ENCODE measurements at places on chromosomes 2 and 18.

- no peak for DNase-seq
Observed at GRCh38 chr2:15967415-15968279, 27.3 kb downstream of the MYCN start.

DNA sequence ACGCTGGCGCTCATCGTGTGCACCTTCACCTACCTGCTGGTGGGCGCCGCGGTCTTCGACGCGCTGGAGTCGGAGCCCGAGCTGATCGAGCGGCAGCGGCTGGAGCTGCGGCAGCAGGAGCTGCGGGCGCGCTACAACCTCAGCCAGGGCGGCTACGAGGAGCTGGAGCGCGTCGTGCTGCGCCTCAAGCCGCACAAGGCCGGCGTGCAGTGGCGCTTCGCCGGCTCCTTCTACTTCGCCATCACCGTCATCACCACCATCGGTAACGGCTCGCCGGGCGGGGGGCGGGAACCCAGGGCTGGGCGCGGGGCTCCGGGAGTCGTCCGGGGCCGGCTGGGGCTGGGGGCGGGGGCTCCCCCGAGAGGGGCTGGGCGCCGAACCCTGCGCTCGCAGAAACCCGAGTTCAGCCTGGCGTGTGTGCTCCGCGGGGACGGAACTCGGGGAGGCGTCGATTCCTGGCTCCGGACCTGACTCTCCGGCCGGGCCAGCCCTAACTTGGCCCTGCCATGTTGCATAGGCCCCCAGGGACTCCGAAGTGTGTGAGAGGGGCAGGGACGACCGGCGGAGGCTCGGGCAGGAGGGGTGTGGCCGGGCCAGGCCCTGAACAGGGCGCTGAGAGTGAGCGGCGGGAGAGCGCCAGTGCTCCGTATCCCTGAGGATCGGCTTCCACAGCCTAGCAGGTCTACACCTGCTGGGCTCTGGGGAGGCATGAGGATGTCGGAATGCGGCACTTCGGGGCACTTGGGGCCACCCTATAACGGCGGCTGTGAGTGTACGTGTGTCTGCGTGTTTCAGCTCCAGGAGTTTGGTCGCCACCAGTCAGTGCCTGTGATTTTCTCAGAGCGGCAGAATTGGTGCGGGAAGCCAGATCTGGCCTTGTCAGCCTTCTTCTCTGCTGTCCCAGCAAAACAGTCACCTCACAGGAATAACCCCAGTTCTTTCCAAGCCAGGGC is 651 bp downstream of the KCNK3 start:
- DNase-seq = no peak

DNA sequence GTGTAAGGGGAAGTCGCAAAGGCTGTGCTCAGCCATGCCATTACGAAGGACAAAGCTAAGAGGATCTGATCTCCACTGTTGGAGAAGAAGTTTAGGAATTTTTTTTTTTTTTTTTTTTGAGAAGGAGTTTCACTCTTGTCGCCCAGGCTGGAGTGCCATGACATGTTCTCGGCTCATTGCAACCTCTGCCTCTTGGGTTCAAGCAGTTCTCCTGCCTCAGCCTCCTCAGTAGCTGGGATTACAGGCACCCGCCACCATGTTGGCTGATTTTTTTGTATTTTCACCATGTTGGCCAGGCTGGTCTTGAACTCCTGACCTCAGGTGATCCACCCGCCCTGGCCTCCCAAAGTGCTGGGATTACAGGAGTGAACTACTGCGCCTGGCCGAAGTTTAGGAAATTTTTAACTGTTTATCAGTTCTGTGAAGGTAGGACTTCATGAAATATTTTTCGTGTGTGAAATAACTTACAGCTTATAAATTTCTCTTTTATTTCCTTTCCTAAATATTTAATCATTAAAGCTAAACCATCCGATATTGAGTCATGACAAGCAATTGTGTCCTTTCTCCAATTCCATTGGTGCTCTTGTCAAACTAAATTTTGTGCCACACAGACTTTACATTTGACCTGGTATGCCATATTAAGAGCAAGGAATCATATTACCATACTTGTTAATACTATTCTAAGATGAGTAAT is 22.2 kb downstream of the DDX1 start:
- DNase-seq = no peak

- DNase-seq = no peak
Observed at GRCh38 chr2:64455545-64455944, 1.6 kb downstream of the LGALSL start.

DNA sequence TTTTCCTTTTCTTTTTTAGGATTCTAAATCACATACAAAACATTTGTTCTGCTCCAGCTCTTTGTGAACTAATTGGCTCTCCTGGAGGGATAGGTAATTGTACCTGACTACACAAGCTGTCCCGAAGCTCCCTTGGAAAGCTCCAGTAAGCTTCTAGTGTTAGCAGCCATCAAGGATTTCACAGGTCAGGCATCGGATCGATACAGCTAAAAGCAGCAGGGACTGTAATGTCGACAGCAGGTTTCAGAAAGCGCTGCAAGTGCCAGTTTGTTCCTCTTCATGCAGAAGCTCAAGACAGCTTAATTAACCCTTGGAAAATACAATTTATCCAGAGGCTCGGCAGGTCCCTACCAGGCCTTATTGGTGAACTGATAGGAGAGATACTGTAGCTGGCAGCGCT is 87.2 kb upstream of the VRK2 start:
- DNase-seq = no peak

- DNase-seq = no peak
Observed at GRCh38 chr18:22228976-22229375, 59.6 kb downstream of the GATA6 start.

- peak; percentile 40 for DNase-seq
Observed at GRCh38 chr2:189580241-189580651, 340 bp downstream of the SLC40A1 start.
